ENCODE measurements at places on chromosomes 5 and 9.
A peak's percentile ranks its signal among the peaks of the same experiment; 100 is the strongest.

GRCh38 chr5:10649666-10650380 lies 86.0 kb downstream of the ANKRD33B start:
- DNase-seq: no peak

DNA sequence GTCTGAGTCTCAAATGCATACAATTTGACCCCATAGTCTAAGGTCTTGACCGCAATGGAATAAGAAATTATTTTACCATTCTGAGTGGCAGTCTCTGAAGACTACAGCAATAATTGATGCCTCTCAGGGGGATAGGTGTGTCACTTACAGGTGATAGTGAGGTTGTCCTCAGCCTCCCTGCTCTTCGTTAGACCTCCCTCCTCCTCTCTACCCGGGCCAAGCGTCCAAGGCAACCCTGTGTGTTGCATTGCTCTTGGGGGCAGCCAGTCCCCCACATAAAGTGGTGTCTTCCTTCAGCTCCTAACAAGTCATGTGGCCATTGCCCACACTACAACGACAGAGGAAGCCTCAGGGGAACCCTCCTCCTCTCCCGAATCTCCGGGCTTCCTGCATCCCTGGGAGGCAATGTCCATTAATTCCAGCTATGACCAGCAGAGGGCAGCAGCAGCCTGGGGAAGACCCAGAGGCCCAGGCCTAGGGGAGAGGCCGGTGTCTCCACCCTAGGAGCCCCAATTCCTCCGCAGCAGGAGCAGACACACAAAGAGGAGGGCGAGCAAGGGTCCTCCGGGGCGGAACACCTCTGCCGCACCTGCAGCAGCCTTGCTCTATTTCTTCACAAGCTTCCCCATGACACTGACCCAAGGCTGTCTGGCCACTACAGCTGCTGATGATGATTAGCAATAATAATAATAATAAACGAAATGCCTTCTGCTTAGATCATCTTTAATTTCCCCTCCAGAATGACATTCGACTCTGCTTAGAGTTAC lies 134.8 kb downstream of the KCNIP1 start:
- peak; percentile 46 for DNase-seq

GRCh38 chr5:74974451-74975091 lies 77.8 kb downstream of the GCNT4 start:
- DNase-seq: no peak

DNA sequence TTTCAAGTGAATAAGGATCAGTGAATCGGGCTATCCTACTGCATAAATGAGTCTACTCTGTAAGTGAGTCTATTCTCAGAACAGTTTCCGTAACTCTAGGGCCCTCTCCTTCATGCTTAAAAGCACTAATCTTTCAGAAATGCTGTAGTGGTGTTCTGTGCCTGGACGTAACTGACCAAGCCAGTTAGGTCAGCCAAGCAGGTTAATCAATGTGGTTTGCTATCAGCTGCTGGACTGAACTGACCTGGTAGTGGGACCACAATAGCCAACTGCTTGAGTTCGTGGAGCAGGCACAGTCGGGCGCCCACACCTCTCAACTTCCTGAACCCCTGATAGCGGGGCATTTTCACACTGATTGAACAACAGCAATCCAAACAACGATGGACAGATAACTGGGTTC lies 6.8 kb downstream of the SLC1A3 start:
- no peak for DNase-seq

DNA sequence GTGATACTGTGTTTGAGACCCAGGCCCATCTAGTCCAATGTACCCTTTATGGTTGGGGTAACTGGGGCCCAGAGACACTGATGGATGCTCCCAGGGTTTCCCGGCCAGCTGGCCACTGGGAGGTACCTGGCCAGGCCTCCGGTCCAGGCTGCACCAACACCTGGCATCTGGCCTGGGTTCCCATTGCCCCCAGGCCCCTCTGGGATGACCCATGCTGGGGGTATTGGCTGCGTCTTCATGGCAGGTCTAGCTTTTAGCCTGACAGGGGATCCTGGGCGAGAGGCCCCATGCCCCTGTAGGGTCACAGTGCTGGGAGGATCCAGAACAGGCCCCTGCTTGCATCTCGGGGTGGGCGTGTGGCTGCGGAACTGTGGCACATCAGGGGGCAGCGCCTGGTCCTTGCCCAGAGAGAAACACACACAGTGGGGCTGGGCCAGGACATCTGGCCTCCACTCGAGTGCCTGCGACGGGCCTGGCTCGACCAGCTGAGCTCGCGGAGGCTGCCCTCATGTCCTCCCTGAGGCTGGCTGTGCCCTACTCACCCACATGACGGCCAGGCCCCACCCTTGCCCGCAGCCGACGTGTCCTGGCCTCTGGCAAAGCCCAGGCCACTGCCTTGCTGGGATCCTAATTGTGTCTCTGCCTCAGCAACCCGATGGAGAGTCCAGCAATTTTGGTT lies 21.5 kb upstream of the COL5A1 start:
- DNase-seq: no peak

- peak; percentile 71 for DNase-seq
Measured at GRCh38 chr5:134555890-134556311, 30.4 kb downstream of the JADE2 start.
